ENCODE measurements at places on chromosomes 3 and 15.

GRCh38 chr3:145557405-145557804 is 603.6 kb downstream of the PLOD2 start:
- no peak for DNase-seq

GRCh38 chr3:146339349-146339748 is 88.4 kb upstream of the PLSCR4 start:
- no peak for DNase-seq

- no peak for DNase-seq
These were observed 979 bp downstream of the CCDC71 start for GRCh38 chr3:49164983-49165720.

- no peak for DNase-seq
These were observed 46.4 kb upstream of the PHLDB2 start for GRCh38 chr3:111812701-111813100.

- DNase-seq: no peak
These were observed 2.9 kb downstream of the ACY1 start for GRCh38 chr3:51986010-51986947.

- no peak for DNase-seq
These were observed 69.7 kb downstream of the WDR76 start for GRCh38 chr15:43896543-43896942.

DNA sequence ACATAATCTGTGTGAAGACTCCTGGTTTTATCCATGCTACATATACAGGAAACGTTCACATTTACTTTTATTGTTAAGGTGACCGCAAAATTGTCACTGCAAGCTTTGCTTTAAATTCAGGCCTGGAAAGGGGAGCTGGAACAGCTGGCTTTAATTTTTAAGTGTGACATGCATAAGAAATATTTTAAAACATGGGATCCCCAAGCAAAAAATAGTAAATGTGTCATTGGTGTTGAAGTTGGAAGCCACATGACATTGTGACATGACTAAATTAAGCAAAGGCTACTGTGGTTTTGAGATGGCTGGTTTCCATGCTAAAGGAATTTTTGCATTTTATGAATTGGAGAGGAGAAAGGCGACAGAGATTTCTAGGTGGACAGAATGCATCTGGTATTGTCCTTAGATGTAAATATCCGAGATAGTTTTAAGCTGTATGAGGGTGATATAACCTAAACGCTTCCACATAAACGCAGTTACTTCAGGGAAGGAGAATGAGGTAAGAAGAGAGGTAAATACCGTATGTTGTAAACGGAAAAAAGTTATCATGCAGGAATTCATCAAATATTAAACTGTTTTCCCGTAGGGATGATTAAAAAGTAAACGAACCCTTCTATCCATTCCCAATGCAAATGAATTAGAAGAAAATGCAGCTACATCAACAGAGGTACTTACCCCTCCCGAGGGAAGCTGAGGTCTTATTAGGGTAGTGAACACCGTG is 927 bp upstream of the FYTTD1 start:
- no peak for DNase-seq

GRCh38 chr3:85050821-85051220 is 92.0 kb downstream of the CADM2 start:
- no peak for DNase-seq

DNA sequence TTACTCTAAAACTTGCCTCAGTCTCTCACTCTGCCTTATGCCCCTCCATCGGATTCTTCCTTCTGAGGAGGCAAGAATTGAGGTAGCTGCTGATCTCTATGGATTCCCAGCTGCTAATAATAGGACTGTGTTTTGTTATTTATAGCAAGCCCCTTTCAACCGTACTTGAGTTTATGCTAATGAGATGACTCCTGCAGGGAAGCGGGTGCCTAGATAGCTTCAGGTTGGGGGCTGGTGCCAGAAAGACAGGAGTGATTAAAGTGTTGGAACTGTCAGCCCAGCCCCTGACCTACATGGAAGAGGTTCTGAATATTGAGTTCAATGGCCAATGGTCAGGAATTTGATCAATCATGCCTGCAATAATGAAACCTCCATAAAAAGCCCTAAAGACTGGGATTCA is 21.8 kb upstream of the LIMD1 start:
- DNase-seq: no peak

DNA sequence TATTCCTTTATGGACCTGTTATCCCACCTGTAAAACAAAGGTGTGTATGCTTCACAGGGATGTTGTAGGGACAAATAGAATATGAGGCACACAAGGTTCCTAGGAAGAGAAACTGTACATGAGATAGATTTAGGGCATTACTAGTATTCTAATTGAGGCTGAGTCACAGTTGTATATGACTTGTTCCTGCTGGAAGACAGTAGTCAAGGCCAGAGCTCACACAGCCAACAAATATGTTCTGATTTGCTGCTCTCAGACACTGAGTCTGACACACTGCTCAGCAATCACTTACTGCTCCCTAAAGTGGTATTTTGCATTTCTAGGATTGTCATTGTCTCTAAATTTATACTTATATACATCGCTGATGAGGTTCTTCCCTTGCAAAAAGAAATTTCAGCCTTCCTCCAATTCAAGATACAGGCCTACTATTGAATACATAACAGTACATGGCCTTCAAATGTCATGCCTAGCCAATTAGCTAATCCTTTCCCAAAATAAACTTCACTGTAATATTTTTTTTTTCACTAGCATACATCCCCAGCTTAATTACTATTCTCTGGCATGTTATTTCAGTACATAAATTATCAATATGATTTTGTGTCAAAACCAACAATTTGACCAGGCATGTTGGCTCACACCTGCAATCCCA is 69.8 kb downstream of the TIGIT start:
- DNase-seq: no peak

DNA sequence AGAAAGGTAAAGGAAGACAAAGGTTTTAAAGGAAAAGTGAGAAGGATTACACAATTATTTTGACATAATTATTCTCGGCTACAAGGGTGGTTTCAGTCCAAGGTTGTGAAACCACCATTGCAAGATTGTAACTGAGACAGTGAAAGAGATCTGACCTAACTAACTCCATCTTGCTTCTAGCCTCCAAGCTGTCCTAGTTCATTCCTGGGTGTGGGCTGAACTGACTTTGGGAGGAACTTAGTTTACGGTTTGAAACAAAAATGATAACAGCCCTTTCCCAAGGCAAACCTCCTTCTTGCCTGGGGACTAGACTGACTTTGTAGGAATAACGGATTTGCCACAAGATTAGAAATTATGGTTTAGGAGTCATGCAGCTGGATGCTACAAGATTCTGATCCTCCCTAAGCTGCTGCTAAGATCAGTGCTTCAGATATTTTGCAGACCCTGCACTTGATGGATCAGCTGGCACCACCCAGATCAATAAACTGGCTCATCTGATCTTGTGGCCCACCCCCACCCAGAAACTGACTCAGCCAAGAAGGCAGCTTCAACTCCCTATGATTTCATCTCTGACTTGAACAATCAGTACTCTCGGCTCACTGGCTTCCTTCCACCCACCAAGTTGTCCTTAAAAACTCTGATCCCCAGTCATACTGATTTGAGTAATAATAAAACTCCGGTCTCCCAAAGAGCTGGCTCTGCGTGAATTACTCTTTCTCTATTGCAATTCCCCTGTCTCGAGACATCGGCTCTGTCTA is 57.7 kb upstream of the AADACL2 start:
- DNase-seq: no peak

- no peak for DNase-seq
These were observed 11.7 kb downstream of the TRAIP start for GRCh38 chr3:49844464-49845183.

DNA sequence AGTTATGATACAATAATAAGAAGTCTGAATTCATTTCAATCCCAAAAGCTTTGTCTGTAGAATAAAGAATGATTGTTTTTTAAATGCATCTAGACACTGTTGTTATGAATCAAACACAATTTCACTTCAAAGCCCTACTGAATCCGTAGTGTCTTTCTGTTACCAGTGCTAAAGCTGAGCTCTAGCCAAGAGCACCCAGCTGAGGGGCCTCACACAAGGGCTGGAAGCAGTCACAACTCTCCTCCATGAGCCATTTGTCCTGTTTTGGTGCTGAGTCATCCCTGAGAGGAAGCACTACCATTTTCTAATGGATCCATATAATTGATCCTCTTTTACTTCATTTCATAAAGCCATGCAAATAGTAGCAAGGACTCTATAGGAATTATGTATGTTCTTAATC is 158.2 kb upstream of the ANKRD28 start:
- no peak for DNase-seq

DNA sequence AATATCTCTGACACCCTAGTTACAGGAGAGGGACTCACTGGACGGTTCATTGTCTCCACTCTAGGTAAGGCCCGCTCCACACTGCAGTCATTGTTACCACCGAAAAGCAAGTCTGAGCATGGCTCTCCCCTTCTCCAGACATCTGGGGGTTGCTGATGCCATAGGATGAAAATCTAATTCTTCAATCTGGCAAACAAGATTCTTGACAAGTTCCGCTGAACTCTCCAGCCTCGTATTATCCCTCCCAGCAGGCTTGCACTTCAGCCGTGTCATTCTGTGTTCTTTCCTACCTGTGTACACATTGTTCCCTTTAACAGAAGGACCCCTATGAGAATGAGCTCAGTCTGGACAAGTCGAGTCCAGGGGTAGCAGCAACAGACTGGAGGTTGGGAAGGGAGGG is 152.3 kb upstream of the NR2E3 start:
- no peak for DNase-seq

GRCh38 chr3:180284331-180285110 is 247.8 kb upstream of the PEX5L start:
- DNase-seq: no peak

- no peak for DNase-seq
These were observed 20.7 kb upstream of the DOCK3 start for GRCh38 chr3:50653937-50654595.

GRCh38 chr3:96027718-96028117 is 786.7 kb upstream of the EPHA6 start:
- DNase-seq: no peak

GRCh38 chr15:34161329-34161963 is 48.5 kb downstream of the KATNBL1 start:
- DNase-seq: no peak

GRCh38 chr3:153722157-153722556 is 399.0 kb upstream of the ARHGEF26 start:
- DNase-seq: no peak

- DNase-seq: no peak
These were observed 80.9 kb downstream of the TMCC1 start for GRCh38 chr3:129812589-129812988.

DNA sequence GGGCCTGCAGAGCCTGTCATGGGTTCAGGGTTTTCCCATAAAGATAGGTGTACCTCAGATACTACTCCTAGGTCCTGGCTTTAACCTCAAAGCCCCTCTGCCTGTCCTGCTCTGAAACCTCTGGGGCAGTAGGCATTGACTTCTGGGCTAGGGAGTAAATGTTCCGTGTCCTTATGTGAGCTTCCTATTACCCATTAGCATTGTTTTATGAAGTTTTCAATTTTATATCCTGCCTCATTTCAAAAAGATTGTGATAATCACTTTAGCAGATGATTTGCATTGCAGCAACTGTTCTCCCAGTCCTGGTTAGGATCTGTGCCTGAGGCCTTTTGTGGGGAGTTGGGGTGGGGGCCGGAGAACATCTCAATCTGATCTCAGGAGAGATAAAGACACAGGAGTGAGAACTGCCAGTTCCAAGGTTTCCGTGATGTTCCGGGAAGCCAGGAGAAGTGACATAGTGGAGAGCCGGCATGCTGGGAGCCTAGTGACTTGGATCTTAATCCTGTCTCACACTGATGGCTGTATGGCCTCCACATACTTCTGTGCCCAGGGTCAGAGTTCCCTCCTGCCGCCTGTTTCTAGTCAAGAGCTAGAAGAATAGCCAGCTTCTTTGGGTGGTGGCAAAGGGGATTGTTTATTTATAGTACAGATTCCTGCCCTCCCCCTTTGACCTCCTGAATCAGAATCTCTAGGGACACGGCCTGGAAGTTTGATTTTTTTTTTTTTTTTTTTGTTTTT is 10.6 kb downstream of the TPM1 start:
- no peak for DNase-seq

GRCh38 chr3:180189310-180189648 is 152.5 kb upstream of the PEX5L start:
- no peak for DNase-seq

DNA sequence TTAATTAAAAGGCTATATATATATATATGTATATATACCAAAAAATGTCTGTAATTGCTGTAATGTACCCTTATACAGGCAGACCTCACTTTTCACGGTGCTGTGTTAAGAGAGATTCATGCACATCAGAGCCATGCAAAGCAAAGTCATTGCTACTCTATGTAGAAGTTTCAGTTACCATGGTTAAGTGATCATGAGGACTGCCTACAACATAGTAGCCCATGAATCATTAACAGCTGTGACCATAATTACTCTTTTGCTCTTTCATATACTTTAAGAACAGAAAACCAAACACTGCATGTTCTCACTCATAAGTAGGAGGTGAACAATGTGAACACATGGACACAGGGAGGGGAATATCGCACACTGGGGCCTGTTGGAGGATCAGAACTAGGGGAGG is 225.3 kb upstream of the EPHA3 start:
- no peak for DNase-seq

DNA sequence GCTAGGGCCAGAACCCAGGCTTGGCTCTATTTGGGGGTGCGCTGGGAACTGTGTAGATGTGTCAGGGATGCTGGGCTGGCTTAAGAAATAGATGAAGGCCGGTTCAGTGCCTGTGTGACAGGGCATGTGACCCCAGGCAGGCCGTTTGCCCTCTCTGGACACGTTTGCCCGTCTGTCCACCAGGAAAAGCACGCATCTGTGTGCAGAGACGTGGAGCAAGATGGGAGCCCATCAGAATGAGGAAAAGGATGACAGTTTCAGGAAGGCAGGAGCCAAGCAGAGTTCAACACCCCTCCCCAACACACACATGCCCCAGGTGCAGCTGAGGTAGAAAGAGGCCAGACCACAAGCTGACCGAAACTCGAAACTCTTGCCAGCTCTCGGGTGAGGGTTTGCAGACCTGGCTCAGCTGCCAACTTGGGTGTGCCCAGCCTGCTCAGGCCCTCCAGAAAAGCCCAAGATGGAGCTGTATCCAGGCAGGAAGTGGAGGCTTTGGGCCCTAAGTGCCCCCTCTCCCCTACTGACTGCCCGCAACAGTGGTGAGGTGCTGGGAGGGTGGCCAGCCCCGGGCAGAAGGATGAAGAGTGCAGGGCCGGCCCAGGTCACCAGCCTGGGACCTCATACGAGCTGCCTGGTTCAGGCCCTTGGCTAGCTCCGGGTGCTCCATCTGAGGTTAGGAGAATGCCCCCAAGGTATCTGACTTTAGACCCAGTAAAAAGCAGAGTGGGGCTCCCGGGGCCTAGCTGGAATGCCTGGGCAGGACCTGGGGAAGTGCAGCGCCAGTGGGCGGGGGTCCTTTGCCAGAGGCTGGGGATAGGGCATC is 10.2 kb upstream of the MESP1 start:
- no peak for DNase-seq

- DNase-seq: no peak
These were observed 109.4 kb downstream of the ATG7 start for GRCh38 chr3:11381563-11381962.
